GM03348 (cell line): ENCODE measurements at places on chromosomes 4 and X.

GRCh38 chr4:169236078-169236477 lies 34.7 kb downstream of the SH3RF1 start:
- DNase-seq = no peak

DNA sequence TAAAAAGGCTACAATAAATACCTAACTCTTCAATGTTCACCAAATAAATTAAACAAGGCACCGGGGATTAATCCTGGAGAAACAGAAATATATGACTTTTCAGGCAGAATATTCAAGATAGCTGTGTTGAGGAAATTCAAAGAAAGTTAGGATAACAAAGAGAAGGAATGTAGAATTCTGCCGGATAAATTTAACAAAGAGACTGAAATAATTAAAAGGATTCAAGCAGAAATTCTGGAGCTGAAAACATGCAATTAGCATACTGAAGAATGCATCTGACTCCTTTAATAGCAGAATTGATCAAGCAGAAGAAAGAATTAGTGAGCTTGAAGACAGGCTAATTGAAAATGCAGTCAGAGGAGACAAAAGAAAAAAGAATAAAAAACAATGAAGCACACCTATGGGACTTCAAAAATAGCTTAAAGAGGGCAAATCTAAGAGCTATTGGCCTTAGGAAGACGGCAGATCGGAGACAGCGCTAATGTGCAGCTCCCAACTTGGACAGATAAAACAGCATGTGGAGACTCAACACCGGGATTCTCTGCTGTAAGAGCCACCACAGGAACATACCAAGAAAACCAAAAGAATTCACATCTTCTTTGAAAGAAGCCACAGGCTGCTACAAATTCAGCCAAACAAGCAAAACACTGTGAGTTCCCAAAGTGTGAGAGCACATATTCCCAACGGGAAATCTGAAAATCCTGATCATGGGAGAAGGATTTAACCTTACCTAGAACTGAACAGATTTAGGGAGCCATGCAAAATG lies 1290.9 kb downstream of the PCDH18 start:
- no peak for DNase-seq

- peak; percentile 95 for DNase-seq
Observed at GRCh38 chr4:186726426-186727168, 2.9 kb upstream of the FAT1 start.

DNA sequence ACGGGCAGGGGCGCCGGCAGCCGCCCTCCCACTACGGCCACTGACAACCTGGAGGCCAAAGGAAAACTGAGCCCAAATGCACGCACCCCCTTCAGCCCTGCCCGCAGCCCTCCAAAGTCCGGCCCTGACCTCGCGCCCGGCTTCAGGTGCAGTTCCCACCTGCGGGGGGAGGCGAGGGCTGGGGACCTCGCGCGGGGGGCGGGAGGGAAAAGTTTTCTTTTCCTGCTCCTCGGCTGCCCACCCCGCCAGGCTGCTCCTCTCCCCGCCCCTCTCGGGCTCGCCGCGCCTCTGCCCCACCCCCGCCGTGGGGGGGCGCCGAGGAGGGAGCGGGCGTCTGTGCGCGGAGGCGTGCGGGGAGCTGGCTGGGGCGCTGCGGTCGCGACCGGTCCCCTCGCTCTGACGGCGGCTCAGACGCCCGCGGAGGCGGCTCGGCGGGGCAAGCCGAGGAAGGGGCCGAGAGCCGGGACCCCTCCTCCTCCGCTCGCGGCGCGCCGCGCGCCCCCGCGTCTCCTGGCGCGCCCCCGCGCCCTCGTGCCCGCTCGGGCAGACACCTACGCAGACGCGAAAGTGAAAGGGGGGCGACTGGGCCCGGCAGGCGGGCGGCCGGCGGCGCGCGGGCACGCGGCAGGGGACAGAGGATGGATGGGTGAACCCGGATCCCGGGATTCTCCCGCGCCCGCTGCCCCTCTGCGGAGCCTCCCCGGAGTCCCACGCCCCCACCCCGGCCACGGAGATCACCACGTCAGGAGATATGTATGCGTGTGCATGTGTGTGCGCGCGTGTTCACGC lies 3.1 kb upstream of the NR3C2 start:
- peak; percentile 75 for DNase-seq

DNA sequence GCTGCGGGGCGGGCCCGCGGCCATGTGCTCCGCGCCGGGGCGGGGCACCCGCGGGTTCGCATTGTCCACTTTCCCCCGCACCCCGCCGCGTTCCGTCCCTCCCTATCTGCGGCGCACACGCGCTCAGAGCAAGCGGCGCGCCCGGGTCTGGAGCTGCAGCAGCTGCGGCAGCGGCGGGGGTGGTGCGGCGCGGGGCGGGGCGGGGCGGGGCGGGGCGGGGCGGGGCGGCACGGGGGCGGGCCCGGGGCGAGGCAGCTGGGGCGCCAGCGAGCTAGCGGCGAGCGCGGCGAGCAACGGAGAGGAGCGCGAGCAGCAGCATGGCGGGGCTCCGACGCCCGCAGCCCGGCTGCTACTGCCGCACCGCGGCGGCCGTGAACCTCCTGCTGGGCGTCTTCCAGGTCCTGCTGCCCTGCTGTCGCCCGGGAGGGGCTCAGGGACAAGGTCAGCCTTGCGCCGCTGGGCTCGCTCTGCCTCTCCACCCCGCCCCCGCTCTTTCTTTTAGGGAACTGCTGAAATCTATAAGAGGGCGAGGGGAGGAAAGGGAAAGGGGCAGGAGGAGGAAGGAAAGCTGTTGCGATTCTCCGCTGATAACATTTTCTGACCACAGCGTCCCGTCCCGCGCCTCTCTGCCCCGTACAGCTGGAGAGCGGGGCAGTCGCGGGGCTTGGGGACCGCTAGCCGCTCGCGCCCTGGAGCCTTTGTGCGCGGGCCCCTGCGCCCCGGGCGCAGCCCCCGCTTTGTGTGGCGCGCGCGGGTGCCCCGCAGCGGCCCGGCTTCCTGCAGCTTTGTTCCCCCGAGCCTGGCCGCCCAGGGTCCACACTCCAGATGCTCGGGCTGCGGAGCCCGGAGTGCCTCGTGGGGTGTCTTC lies at the start of gene TMEM131L:
TSS of gene TMEM131L (plus strand) at position 280 of the 868 bp plus-strand sequence. CDS start at position 318, 38 bp downstream.
- peak; percentile 96 for DNase-seq

DNA sequence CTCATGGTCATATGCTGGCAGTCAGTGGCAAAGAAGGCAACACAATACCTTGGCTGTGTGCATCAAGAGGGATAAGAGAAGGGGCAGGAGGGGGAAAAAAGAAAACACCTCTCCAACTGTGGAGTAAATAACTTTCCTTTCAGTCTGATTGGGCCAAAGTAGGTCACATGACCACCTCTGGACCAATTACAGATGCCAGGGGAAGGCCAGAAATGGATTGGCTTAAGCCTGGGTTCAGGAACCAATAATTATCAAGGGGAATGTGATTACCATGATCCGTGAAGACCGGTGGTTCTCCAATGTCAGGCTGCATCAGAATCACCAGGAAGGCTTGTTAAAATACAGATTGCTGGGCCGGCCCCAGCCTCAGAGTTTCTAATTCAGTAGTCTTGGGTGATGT lies 7.4 kb upstream of the ADGRG2 start:
- DNase-seq = no peak

- DNase-seq = no peak
Observed at GRCh38 chrX:33808636-33809035, 323.5 kb downstream of the FAM47A start.

- DNase-seq = no peak
Observed at GRCh38 chrX:106692425-106693065, 34.0 kb upstream of the RNF128 start.

- DNase-seq = no peak
Observed at GRCh38 chr4:576991-577498, 950 bp upstream of the TMEM271 start.

- DNase-seq = no peak
Observed at GRCh38 chr4:154427149-154427548, 64.5 kb downstream of the DCHS2 start.

DNA sequence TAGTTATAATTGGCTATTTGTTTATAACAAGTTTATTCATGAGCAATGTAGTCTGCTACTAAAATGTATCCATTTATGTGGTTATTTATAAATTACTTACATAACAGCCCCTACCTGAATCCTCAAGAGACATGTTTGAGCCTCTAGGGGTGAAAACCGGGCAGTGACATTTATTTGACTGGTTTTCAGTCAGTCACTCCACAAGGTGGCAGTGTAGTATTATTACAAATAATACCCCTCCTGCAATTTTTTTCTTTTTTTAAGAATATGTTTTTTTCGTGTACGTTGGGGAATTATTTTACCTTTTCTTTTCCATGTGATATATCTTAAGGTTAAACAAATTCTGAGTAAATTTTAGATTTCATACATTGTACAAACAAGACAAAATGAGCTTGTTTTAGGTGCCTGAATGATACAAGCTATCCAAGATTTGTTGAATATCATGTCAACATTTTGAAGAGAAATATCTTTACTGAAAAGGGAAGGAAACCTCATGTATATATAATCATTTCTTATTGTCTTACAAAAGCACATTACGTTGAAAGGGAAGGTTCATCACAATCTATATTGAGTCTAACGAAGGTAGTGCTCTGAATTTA lies 598.7 kb upstream of the TECRL start:
- peak; percentile 16 for DNase-seq

DNA sequence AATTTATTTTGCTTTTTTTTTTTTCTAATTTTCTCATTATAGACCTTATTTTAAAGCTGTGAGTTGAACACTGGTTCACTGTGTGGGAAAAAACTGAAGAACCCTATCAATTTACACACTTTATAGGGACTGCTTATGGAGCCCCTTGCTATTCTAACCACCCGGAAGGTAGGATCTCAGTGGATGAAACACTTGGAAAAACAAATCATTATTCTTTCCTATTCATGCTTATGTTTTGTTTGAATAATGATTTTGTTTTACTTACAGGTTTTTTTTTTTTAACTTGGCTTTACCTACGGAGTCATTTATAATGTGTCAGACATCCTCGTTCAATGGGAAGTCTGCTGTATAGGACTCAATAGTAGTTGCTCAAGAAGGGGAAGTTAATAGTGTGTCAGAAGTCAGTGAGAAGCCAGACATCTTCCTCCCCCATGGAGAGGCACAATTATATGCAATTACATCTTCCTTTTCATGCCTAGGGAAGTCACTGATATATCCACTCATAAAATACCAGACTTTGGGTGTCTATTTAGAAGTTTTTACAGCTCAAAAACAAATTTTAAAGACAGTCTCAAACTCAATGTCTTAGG lies 113.2 kb downstream of the ARSF start:
- DNase-seq = no peak

- DNase-seq = no peak
Observed at GRCh38 chrX:24380262-24381187, 20.1 kb downstream of the SUPT20HL1 start.

GRCh38 chrX:72123471-72124185 lies 8.1 kb downstream of the RTL5 start:
- DNase-seq = peak; percentile 14

DNA sequence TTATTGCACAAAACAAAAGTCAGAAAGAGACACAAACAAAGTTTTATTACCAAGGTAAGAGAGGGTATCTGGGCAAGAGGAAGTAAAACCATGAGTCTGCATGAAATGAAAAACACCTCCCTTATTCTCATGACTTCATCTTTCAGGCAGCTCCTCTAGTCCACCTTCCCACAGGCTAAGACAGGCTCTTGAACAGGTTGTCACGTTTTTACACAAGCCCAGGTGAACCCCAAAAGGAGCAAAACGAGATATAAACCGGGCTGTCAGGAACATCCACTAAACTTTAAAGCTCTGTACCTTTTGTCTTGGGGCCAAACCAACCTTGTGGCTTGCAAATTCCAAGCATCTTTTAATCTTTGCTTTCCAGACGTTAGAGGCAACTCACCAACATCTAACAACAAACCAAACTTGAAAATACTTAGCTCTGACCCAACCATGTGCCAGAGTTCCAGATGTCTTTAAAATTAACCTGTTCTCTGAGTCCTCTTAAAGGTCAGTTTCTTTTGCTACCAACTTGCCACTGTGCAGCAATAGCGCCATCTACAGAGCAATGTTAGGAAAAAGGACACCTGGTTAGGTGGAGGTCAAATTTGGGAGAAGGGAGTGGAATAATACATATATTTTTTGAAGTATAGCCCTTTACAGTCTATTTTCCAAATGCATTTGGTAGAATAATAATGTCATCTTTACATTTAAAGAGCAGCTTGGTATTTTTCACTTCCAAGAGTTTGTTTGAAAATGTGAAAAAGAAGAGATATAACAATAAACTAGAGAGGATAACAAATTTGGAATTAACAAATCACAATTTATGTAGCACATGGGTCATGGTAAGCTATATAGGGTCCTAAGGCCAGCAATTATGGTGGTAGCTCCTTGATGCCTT lies 73.1 kb downstream of the QRFPR start:
- DNase-seq = peak; percentile 57

DNA sequence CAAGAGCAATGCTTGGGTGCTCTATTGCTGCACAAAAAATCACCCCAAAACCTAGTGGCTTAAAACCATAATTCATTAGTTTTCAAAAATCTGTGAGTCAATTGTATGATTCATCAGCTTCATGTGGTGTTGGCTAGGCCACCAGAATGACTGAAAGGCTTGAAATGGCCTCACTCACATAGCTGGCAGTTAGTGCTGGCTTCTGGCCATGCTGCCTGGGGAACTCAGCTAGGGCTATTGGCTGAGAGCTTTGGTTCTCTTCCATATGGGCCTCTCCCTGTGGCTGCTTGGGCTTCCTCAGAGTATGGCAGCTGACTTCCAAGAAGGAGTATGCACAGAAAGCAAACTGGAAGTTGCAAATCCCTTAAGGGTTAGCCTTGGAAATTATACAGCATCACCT lies 3.1 kb upstream of the MTMR1 start:
- DNase-seq = peak; percentile 60

- DNase-seq = no peak
Observed at GRCh38 chr4:125773931-125774330, 459.2 kb downstream of the FAT4 start.

- DNase-seq = no peak
Observed at GRCh38 chr4:76953956-76954355, 4.4 kb downstream of the SEPTIN11 start.

GRCh38 chr4:182174979-182175378 lies 68.2 kb upstream of the TENM3 start:
- no peak for DNase-seq

- DNase-seq = no peak
Observed at GRCh38 chr4:41325901-41326300, 69.2 kb downstream of the UCHL1 start.

DNA sequence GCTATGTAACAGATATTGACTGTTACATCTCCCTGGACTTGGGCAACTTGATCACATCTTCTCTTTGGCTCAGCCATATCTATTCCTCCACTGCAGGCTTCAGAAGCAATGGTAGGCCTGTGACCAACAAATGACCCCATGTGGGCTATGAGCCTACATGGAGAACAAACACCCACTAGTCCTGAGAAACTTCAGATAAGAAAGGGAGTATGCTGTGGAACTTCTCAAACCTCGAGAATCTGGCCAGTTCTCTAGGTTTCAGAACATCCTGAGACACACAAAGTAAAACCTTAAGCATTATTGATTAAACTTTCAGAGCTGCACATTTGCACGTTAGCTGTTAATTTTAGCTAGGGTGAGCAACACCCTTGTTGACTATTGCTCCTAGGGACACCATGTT lies 16.3 kb downstream of the RBMX2 start:
- no peak for DNase-seq
